ENCODE measurements at places on chromosomes 7 and 10.

- no peak for DNase-seq
These were observed 34.4 kb downstream of the CALD1 start for GRCh38 chr7:134813663-134814396.

- DNase-seq, result no peak
These were observed 22.9 kb downstream of the TMEM273 start for GRCh38 chr10:49165259-49165658.

DNA sequence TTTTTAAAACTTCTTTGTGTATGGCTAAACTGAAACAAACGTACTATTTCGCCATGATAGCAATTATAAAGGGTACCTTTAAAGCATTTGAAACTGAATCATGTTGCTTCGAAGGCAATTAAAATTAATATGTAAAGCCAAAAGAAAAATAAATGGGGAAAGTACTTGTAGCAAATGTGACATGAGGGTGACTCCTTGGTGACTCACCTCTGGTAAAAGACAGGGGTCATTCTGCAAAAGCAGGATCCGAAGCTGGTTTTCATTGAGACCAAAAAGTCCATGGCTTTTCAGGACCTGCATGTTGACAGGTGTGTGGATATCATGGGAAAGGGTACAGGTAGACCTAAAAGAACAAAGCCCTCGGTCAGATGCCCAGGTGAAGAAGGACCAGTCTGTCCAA is 1.5 kb downstream of the ZC3HAV1L start:
- DNase-seq, result no peak

DNA sequence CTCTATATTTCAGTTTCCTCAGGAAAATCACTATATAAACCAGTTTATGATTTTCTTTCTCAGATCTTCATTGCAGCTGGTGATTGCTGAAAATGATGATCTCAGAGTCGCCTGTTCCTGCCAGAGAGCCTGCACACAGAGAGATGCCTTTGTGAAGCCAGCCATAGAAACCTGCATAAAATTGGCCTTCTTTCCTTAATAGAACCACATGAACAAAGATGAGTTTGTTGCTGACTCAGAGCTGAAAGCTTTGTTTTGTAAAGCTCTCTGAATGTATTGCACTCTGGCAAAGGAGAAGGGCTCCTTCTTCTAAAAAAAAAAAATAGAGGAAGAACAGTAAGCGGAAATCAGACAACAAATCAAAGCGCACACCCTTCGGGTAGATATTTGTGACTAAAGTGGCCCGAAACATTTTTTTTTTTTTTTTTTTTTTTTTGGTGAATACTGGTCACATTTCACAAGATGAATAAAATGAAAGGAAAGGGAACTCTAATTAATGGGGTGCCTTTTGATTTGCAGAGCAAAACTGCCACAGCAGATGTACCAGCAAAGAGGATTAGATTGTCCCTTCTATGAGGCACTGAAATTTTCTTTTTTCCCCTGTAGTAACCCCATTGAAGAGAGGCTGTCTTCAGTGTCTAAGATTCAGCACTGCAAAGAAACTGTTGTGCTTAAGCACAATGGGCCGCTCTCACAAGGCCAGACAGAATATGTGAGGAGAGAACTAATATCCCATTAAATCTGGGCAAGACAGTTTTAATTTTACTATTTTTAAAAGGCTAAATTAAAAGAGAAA is 75.1 kb upstream of the PTPRZ1 start:
- no peak for DNase-seq

- no peak for DNase-seq
These were observed 156.6 kb upstream of the LYZL2 start for GRCh38 chr10:30786131-30786530.

- no peak for DNase-seq
These were observed 34.3 kb downstream of the WASL start for GRCh38 chr7:123714296-123715080.

- DNase-seq, result no peak
These were observed 356.2 kb upstream of the STEAP1 start for GRCh38 chr7:89797965-89798598.

DNA sequence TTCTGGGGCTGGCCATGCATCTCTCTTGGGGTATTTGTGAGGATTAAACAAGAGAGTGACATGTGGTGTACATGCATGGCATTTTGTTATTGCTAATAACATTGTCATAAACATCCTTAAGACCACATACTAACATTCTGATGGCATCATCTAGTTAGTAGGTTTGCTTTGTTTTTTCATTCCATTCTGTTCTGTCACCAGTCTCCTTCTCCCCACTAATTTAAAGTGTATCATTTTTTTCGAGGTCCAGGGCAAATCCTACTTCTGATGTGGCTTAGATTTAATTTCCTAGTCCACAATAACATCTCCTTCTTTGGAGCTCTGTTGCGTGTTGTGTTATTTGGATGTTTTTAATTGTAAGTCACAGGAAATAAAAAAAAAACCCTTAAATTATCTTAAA is 248.1 kb downstream of the LRMDA start:
- no peak for DNase-seq

DNA sequence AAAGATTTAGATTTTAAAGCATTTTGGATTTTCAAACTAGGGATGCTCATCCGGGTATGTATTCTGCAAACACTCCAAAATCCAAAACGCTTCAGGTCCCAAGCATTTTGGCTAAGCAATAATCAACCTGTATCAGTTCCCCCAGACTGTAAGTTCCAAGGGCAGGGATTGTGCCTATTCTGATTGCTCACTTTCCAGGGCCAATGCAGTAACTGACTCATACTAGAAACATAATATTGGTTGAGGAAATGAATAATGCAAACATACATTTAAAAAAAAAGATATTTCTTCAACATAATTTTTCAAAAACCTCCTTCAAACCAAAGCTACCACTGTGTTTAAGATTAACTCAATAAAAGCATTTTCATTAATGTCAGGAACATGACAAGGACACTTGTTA is 69.5 kb downstream of the HIBADH start:
- DNase-seq, result no peak

- peak; percentile 0 for DNase-seq
These were observed 98.6 kb downstream of the SLC16A9 start for GRCh38 chr10:59611048-59611447.

- DNase-seq, result no peak
These were observed 124.4 kb upstream of the ZNF804B start for GRCh38 chr7:88635149-88635548.

DNA sequence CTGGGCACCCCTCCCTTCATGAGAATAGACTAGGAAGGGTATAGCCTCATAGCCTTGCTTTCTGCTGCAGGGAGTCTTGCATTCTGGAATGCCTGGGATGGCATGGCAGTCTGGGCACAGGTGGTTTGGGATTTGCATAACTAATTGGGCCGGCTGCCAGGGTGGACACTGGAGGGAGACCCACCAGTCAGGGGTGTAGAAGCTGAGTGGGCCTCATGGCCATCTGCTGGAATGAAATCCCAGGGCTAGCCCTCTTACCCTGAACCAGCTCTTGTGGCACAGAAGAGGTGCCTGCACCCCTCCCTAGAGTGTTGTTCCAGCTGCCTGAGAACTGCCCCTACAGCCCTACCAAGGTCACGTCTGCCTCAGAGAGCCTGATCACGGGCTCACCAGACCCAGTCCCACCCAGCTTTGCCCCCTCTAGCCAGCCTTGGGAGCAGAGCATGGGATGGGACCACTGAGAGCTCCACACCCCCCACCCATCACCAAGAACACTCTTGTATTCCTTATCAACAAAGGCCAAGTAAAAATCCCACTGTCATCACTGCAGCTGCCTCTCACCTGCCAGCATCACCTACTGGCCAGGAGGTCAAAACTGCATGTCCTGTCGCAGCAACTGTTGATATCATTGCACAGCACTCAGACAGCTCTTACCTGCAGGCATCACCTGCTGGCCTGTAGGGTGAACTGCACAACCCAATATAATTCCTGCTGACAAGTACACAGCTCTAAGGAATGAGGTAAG is 148.9 kb downstream of the ZEB1 start:
- no peak for DNase-seq

DNA sequence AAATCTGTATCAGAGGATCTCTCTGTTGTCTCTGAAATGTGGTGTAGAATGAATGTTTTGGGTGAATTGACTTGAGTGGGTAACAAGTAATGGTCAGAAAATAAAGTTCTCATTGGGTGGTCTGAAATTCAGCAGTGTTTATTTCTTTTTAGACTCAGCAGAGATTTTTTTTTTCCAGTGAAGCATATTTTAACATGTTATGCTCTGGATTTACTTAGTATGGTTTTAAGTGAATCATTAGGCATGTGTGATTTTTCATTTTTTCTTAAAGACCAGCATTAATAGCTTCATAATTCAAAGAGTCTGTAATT is 63.5 kb downstream of the REEP3 start:
- no peak for DNase-seq

GRCh38 chr10:71233482-71233892 is 21.1 kb downstream of the UNC5B start:
- no peak for DNase-seq

- no peak for DNase-seq
These were observed 528.7 kb downstream of the CALN1 start for GRCh38 chr7:71883415-71883814.

GRCh38 chr7:89926194-89926593 is 228.1 kb upstream of the STEAP1 start:
- no peak for DNase-seq

GRCh38 chr7:9835199-9835598 is 1138.5 kb upstream of the PHF14 start:
- no peak for DNase-seq

DNA sequence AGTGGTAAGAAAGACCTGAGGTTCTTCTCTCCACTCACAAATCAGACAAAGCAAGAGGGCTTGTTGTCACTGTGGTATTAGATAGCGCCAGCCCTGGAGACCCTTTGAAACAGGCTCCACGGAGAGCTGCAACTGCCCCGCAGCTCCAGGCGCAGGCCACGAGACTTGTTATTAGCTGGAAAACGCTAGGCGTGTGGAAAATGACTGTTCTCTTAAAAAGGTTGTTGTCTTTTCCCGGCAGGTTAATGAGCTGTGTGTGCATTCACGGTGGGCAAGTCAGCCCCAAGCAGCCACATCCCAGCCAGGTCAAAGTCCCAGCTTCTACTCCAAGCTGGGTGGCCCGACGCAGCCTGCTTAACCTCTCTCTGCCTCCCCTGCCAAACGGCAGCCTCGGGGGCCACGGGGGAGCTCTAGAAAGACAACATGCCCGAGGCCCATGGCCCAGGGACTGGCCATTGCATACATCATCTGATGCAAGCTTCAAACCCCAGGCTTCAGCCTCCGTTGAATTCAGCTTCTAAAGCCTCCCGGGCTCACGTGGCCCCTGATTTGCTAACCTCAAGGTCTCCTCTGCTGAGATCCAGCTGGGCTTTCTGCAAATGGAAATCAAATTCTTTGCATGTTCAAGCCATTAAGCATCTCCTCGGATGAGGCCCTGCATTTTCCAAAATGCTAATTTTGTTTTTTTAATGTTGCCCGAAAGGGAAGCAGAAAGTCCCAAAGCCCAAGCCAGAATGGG is 61.3 kb upstream of the DNAAF5 start:
- DNase-seq, result no peak

GRCh38 chr7:150917969-150918368 is 60.2 kb downstream of the KCNH2 start:
- no peak for DNase-seq

- no peak for DNase-seq
These were observed 9.9 kb downstream of the RHEB start for GRCh38 chr7:151509670-151510333.

- DNase-seq, result no peak
These were observed 15.7 kb downstream of the LRRTM3 start for GRCh38 chr10:66941491-66941890.

DNA sequence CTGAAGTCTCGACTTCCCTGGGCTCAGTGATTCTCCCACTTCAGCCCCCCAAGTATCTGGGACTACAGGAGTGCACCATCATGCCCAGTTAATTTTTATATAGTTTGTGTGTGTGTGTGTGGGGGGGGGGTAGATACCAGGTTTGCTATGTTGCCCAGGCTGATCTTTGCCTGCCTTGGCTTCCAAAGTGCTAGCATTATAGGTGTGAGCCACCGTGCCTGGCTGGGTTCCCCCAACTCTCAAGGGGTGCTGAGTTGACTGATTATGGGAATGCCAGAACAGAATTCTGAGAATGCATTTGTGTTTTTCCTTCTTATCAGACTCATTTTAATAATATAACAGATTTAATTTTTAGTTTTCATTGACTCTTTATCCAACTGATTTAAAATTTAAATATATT is 19.5 kb downstream of the RPA3 start:
- no peak for DNase-seq

DNA sequence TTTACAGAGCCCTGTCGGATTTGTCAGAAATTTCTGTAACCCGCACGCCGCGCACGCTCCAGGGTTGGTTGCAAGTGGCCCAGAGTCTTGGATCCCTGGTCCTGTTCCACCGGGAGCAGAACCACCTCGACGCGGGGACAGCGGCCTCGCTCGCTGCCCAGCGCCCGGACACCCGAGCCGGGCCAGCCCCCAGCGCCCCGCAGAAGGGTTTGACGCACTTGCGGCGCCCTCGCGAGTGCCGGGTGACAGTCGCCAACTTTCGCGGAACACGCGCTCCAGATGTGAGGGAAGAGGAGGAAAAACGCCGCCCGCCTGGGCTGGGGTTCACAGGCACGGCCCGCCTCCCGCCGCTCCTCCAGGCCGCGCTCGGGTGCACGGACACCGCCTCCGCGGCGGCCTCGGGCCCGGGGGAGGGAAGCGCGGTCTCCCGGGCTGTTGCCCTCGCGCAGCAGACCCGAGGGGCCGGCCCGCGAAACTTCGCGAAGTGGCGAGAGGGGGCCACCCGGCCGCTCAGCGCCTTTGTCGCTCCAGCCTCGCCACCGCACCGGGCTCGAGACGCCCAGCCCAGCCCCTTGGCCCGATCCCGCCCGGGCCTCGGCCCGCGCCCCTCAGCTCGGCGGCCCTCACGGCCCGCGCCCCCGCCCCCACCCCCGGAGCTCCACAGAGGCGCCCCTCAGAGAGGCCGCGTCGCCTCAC is 514 bp downstream of the RNF216 start:
- DNase-seq, result peak; percentile 25

- no peak for DNase-seq
These were observed 153.4 kb downstream of the GRID1 start for GRCh38 chr10:86213148-86213547.

GRCh38 chr7:131385039-131385605 is 57.4 kb downstream of the MKLN1 start:
- no peak for DNase-seq

- no peak for DNase-seq
These were observed 58.1 kb downstream of the POLL start for GRCh38 chr10:101529725-101530553.

GRCh38 chr10:98047009-98047741 is 16.8 kb upstream of the CRTAC1 start:
- DNase-seq, result no peak

GRCh38 chr7:88184848-88185304 is 35.0 kb downstream of the SRI start:
- DNase-seq, result no peak

All from activated CD4-positive, alpha-beta T cell treated with anti-CD3 and anti-CD28 coated beads, Interleukin-2, amount 50 U/mL, for 16 hours (primary cell).